ENCODE measurements at places on chromosomes 4 and X.

DNA sequence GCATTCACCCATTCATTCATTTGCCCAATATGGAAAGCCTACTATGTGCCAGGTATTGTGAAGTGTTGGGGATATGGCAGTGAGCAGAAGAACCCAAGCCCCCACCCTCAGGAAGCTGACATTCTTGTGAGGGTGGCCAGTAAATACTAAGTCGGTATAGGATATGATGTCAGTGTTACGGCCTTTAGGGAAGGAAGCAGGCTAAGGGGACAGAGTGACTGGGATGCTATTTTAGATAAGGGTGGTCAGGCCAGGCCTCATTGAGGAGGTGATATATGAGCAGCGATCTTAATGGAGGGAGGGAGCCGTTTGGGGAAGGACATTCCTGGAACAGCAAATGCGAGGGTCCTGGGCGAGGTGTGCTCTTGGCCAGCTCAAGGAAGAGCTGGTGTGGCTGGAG is 2.0 kb downstream of the ATP6AP1 start:
- H3K4me1 ChIP-seq, result peaks cover 8% of the 10 kb centered on the region
- H3K27ac ChIP-seq, result peak overlapping the region; percentile 34
- H3K36me3 ChIP-seq, result no peaks in the 10 kb centered on the region
- no peak for DNase-seq
- H3K4me3 ChIP-seq, result no peak overlapping the region

DNA sequence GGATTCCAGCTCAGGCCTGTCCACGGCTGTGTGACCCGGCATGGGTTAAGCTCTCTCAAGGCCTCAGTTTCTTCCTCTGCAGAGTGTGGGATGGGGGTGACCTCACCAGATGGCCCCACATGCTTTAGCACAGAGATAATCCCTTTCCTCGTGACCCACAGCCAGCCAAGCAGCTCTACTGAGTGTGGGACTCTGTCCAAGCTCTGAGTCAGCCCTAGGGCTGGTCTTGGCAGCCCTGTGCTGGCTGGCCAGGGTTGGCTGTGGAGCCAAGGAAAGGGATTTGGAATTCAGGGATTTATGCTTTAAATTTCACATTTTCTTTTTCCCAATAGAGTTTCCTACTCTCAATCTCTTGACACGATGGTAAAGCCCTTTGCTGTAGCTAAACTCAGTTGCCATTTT is 19.7 kb upstream of the SPON2 start:
- no peaks in the 10 kb centered on the region for H3K27me3 ChIP-seq
- H3K4me3 ChIP-seq, result no peak overlapping the region
- H3K4me1 ChIP-seq, result peaks cover 42% of the 10 kb centered on the region

DNA sequence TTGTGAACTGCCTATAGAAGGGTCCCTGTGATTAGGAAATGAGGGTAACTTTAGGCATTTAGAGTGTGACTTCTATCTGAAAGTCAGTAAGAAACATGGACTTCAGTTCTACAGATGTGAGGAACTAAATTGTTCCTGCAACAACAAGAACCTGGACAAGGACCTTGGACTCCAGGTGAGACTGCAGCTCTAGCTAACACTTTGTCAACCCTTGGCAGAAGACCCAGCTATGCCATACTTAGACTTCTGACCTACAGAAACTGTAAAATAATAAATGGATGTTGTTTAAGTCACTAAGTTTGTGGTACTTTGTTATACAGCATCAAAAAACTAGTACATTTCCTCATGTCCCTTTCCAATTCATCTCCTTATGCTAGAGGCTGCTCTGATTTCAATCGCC is 580.8 kb downstream of the IQCM start:
- H3K27ac ChIP-seq, result no peak overlapping the region
- no peaks in the 10 kb centered on the region for H3K36me3 ChIP-seq
- no peaks in the 10 kb centered on the region for H3K27me3 ChIP-seq
- no peaks in the 10 kb centered on the region for H3K4me1 ChIP-seq
- no peak overlapping the region for H3K4me3 ChIP-seq

GRCh38 chr4:25881193-25881592 is 18.4 kb upstream of the SEL1L3 start:
- H3K4me1 ChIP-seq, result no peaks in the 10 kb centered on the region
- H3K36me3 ChIP-seq, result no peaks in the 10 kb centered on the region
- DNase-seq, result no peak
- H3K4me3 ChIP-seq, result no peak overlapping the region
- no peaks in the 10 kb centered on the region for H3K27me3 ChIP-seq

- H3K27me3 ChIP-seq, result no peaks in the 10 kb centered on the region
- H3K4me1 ChIP-seq, result no peaks in the 10 kb centered on the region
- H3K4me3 ChIP-seq, result no peak overlapping the region
Observed at GRCh38 chrX:101785142-101785541, 125.5 kb upstream of the ARMCX2 start.

DNA sequence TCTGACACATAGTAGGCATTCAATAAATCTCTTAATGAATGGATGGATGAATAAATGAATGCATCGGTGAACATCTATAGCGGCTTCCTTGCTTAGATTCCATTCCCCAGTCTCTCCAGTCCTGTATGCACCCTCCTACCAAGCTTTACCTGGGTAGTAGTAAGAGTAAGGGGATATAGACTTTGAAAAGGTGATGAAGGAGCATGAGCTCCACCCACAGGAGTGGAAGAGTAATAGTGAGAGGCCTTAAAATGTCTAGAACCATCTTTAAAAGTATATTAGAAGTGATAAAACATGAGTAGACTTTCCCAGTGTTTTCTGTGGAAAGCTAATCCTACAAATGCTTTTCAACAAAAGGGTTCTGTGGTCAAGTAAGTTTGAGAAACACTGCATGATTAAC is 35.5 kb upstream of the GPC3 start:
- H3K36me3 ChIP-seq, result no peaks in the 10 kb centered on the region
- no peaks in the 10 kb centered on the region for H3K4me1 ChIP-seq
- H3K27ac ChIP-seq, result no peak overlapping the region
- no peak for DNase-seq
- H3K4me3 ChIP-seq, result no peak overlapping the region

Data from sigmoid colon (tissue), 7 donors.